ENCODE measurements at places on chromosomes 7 and 10.

DNA sequence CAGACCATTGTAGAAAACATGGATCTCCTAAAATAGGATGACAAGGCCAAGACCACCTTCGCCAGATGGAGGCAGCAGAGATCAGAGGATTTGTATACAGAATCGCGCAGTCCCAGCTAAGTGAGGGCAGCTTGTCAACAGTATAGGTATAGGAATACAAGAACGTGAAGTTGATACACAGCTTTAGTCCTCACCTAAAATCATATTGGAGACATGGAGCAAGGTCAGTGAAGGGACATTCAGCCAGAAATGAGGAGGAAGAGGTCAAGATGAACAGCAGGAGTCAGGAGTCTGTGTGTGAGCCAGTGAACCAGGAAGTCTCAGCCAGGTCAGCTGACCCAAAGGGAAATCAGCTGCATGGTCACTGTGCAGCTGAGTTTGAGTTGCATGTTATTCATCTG is 263.4 kb upstream of the PRKCQ start:
- no peak for DNase-seq

DNA sequence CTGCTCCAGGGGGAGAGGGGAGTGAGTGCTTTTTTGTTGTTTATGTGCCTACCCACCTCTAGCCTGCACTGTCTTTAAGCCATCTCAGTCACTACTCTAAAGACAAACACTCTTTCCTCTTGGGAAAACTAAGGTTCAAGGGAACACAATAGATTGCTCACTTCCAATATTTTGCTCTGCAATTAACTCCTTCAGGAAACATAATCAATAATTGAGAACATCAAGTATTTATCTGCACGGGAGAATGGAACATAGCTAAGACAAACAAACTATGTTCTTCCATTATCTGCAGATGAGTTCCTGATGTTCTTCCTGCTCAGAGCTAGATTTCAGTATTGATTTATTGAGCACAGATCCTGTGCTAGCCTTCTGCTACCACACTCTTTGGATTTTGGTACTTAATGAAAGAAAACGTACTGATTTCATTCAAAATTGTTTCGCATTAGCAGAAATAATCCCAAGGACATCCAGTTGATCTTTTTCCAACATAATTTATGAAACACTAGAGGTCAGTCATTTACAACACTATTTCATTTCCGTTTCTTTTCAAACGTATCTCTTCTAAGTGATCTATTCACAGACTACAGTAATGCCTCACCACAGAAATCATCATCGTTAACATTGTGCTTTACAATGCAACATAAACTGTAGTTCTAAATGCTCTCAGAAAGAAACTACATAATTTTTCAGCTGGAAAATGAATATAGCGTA is 8.3 kb downstream of the NEBL start:
- no peak for DNase-seq

DNA sequence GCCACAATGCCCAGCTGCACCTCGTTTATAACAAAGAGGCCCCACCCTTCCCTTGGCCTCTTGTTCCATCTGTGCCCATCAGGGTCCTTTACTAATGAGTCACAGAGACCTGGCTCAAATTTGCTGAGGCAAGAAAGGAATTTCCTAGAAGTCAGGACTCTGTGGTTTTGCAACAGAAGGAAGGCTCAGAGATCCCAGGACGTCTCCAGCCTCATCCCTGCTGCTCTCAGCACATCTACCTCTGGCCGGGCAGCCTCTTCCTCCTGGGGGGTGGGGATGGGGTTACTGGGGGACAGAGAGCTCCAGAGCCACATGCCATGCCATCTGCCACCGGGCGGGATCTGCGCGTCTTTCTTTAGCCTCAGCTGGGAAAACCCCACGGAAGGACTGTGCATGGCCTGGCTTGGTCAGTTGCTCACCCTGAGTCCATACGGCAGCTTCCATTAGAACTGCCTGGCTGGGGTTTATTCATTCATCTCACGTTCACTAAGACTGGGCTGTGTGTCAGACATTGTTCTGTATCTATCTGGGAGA is 41.9 kb upstream of the PSMG3 start:
- no peak for DNase-seq

DNA sequence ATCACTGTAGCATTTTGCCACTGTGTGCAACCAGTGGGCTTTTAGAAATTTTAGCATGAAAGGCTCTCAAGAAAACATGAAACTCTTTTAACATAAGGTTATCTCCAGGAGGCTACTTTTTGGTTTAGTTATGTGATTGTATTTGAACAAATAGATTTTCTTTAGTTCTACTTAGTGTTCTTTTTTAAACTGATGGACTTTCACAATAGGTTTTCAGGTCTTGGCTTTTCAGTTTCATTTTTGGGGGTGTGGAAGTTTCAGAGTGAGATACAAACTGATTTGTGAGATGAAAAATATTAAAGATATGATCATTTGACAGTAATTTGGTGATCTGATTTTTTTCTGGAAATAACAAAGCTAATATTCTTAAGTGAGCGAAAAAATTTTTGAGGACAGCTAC is 344.1 kb downstream of the PHF14 start:
- no peak for DNase-seq

DNA sequence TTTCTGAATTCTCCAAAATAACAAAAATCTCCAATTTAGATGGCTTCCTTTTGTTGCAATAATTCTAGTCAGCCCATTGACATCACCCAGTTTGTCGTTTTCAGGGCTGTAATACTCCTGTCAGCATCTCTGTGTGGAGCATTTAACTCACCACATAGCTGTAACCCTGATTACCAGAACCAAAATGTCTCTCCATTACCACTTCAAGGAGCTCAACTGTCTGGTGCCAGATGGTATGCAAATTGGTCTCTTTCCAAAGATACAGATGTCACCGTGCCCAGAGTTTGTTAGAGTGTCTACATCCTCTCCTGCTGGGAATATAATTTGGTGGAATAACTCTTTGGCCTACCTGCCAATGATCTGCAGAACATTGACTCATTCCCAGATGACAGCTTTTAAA is 350.3 kb upstream of the POT1 start:
- no peak for DNase-seq

DNA sequence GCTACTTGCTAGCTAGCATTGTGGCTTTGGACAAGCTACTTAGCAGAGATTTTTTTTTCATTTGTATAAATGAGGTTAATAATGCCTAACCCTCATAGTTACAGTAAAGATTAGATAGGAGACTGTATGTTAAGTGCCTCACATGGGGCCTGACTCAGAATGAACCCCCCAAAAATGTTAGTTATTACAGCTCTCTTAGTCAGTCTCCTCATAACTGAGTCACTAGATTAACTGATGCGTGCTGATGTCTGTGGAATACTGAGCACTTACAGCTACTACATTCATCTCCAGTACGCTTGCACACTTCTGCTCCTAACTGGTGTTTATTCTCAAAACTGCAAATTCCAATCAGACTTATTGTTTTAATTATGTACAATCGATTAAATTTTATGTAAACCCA is 315.3 kb downstream of the SNX13 start:
- no peak for DNase-seq

DNA sequence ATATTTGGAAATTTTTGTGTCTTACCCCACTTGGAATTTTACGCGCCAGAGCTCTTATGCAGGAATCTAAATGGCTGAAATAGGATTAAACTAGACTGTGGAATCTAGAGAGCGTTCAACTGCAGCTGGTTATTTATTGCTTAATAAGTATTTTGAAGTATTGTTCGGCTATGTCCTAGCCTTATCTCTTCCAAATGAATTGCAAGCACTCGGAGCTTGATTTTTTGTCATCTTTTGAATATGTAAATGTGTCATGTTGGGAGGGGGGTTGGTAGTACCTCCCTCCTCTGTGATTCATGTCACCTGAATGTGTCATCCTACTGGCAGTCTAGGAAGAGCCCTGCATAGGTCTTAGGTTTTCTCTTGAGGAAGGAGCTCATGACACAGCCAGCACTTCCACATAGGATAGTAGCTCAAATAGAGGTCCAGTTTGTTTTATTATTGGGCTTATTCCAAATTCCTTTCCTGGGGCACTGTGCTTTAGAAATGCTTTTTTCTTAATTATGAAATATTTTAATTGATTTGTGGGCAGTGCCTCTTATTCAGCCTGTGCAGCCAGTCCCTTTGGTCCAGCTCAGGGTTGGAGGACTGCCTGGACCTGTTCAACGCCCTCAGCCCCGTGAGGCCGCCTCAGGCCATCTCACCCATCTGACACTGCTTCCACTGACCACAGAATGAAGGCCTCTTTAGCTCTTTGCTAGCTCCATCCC is 22.5 kb upstream of the TRIL start:
- no peak for DNase-seq

- no peak for DNase-seq
These were observed 339.9 kb upstream of the ADARB2 start for GRCh38 chr10:2077231-2077630.

DNA sequence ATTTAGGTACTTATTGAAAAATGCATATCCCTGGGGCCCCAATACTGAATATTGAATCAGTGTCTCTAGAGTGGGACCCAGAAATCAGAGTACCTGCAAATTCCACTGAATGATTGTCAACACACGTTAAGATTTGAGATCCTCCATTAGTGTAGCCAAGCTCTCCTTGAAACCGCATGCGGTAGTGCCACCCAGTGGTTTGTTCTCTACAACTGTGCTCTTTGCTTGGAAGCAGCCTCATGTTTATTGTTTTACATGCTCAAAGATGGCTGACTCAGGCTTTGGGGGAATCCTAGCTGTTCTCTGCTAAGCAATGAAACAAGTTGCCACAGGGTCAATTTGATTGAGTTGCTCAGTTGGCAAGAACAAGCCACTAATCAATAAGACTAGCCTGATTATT is 340.2 kb upstream of the CELF2 start:
- DNase-seq = peak; percentile 35

- no peak for DNase-seq
These were observed 52.7 kb downstream of the CDK14 start for GRCh38 chr7:90648834-90649233.

Measured in liver (tissue), 10 donors.